ENCODE measurements at places on chromosomes 6 and 20.

DNA sequence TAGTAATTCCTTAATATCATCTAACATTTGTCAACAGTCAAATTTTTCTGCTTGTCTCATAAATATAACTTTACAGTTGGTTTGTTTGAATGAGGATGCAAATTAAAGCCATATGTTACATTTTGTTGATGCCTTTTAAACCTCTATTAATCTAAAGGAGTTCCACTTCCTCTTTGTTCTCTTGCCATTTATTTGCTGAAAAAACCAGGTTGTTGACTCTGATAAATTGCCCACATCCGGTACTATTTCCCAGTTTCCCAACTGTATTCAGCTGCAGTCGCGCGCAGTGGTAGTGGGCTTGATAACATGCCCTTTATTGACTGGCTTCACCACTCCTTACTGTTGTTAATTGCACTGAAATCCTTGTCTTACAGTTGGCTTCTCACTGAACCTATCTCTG is 32.8 kb upstream of the SIRPB2 start:
- no peak for DNase-seq

DNA sequence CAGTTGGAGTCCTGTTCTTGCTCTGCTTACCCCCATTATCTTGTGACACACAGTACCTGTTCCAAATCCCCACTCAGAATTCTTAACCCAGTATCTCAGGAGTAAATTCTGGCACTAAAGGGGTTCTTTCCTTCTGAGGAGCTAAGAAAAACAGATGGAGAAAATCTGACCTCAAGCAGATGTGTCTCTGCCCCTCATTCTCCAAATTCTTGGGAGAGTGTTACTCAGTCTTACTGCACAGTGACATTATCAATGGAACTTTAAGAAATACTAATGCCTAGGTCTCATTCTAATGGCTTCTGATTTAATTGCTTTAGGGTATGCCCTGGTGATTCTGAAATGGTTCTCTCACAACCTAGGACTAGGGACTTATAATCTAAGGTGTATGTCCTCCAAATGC is 40.6 kb upstream of the PTPRK start:
- DNase-seq = no peak

GRCh38 chr6:90139272-90139817 is 157.3 kb downstream of the BACH2 start:
- no peak for DNase-seq

DNA sequence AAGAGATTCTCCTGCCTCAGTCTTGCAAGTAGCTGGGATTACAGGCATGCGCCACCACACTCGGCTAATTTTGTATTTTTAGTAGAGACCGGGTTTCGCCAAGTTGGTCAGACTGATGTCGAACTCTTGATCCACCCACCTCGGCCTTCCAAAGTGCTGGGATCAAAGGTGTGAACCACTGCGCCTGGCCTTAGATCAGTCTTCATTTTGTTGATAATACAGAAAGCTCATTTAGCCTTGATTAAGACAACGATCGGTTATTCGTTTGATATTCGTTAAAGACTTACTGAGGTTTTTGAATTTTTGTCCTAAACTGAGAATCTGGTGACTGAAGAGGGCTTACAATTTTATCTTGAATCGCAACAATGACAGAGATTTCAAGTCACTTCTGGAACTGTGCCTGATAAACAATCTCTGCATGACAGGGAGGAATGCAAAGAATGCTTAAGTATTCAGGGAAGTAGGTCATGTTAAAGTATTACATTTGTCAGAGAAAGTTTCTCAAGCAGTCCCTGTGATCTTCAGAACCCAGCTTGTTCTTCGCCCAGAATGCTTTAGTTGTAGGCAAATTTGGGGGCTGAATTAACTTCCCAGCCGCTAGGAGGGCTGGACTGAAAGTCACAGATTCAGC is 14.8 kb downstream of the AKAP12 start:
- DNase-seq = no peak

- DNase-seq = no peak
Observed at GRCh38 chr20:8423482-8423881, 291.4 kb downstream of the PLCB1 start.
